ENCODE measurements at places on chromosomes 3 and 15.

DNA sequence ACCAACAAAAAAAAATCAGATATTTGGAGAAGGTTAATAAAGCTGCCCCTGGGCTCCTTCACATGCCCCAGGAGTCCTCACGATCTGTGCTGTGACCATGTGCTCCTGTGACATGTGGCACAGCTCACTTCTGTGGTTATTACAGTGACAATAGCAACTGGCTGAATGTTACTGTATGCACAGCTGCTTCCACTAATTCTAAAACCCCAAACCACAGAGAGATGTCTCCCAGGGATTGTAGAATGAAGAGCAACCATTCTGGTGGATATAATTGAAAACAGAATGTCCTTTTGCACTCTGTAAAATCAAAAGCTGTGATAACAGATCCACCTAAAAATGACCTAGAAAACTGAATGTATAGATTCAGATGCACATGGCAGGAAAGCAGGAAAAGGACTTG lies 489.2 kb upstream of the CNTN4 start:
- no peak for DNase-seq

- DNase-seq: no peak
These were observed 130.8 kb downstream of the VPS8 start for GRCh38 chr3:184942735-184943134.

DNA sequence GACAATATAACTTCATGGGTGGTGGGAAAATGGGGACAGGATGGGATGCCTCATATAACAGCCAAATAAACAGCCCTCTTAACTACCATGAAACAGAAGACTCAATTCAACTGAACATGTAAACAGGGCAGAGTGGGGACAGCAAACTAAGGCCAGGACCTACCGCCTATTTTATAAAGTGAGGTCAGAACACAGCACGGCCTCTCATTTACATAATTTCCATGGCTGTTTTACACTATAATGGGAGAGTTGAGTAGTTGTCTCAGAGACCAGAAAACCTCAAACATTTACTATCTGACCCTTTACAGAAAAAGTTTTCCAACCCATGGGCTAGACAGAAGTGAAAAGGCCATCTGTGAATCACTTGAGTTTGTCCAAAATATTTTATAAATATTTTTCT lies 56.7 kb upstream of the SNRPA1 start:
- DNase-seq: no peak

GRCh38 chr3:53151465-53151864 lies 9.5 kb upstream of the PRKCD start:
- DNase-seq: no peak

- no peak for DNase-seq
These were observed 46.4 kb downstream of the C2CD4B start for GRCh38 chr15:62118520-62119226.

- no peak for DNase-seq
These were observed 83.0 kb downstream of the CRYGS start for GRCh38 chr3:186461141-186461540.
